ENCODE measurements at places on chromosomes 3 and 15.

DNA sequence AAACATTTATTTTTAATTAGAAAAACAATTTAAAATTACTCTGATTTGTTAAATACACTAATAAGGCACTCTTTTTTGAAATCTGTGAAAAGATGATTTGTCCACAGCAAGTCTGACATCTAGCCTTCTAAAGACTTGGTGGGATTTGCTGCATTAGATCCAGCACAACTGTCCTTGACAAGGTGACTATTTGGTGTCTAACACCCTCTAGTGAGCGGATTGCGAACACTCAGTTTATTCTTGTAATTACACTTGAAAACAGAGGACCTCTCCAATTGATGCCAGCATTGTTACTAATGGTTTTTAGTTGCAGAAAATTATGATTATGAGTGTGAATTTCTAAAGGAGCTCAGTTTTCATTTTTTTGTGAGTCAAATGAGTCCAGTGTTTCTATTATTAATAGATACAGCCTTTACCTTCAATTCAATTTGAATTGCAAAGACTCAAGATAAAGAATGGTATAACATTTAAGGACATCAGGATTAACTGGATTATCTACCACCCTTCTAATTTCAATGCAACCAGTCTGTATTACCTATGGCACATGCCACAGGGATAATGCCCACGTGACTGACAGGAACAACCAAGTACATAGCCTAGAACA is 29.7 kb upstream of the STRIT1 start:
- DNase-seq = peak; percentile 81

DNA sequence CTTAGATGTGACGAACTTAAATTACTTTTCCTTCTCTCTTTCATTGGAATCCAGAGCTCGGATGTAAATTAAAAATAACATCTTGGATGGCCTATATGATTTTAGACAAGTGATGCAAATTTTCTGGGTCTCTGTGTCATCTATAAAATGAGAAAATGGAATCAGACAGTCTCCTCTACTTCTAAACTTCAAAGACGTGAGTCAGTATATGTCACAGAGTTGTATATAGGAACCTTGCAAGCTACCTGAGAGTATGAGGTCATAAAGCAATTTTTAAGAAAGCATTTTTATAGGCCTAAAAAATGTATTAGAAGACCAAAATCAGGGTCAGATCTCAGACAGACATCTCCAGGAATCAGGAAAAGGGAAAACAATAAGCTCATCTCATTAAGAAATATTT is 128.3 kb downstream of the TBL1XR1 start:
- no peak for DNase-seq

- DNase-seq = no peak
Observed at GRCh38 chr3:64340641-64341101, 115.4 kb upstream of the PRICKLE2 start.

- DNase-seq = no peak
Observed at GRCh38 chr3:186417791-186418190, 55.8 kb upstream of the DGKG start.

DNA sequence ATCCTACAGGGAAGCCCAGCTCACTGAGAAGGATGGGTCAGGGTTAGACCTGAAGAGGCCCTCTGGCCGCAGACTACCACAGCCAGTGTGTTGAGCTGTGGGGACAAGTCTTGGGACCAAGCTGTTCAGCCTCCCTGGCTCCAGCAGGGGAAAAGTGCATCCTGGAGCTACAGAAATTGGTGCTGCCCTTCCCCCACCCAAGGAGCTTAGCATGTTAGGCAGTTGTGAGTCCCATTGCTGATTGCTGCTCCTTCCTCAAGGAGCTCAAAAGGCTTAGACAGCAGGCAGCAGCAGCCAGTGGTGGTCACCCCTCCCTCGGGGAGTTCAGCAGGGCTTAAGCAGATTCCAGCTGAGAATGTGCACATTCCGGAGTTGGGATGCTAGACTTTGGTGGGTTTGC is 165.6 kb downstream of the ATP8B4 start:
- DNase-seq = peak; percentile 5

- DNase-seq = no peak
Observed at GRCh38 chr15:99447497-99448371, 118.0 kb upstream of the MEF2A start.

DNA sequence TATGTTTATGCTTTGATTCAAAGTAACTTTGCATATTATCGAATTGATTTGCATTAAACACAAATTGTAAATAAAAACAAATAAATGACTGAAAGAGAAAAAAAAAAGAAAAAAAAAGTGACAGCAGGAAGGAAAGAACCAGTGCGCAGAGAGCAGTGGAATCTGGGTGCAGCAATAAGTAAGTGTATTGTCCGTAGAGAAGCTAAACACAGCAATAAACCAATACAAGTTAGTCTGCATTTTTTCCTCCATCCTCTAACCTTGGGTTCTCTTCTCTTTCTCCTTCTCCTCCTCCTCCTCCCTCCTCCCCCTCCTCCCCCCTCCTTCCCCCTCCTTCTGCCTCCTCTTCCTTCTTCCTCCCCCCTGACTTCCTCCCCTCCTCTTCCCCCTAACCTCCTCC is 18.3 kb upstream of the ARL8B start:
- DNase-seq = no peak

- no peak for DNase-seq
Observed at GRCh38 chr3:12316729-12317351, 28.0 kb downstream of the PPARG start.

DNA sequence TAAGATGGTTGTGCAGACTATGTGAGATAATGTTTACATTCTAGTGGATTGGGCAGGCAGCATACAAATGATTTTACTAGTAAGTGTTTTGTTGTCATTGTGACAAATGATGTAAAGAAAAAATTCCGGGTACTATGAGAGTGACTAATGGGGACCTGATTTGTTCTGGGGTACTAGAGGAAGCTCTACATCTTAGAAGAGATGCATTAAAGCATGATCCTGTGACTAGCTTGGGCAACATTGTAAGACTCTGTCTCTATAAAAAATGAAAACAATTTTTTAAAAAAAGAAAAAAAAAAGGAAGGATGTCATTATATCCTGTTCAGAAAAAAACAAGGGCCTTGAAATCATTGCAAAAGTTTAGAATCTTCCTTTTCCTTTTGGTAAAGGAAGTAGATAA is 58.1 kb upstream of the MYRIP start:
- DNase-seq = no peak

DNA sequence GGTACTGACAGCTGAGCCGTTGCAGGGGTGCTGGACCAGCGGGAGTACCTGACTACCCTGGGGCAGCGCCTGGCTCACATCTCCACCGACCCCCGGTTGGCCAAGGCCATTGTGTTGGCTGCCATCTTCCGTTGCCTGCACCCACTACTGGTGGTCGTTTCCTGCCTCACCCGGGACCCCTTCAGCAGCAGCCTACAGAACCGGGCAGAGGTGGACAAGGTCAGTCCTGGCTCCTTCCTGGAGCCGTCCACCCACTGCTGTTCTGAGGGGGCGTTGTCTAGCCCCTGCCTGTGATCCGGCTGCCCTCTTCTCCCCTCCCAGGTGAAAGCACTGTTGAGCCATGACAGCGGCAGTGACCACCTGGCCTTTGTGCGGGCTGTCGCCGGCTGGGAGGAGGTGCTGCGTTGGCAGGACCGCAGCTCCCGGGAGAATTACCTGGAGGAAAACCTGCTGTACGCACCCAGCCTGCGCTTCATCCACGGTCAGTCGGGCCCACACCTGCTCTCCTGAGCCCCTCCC is 45.7 kb downstream of the DHX30 start:
- DNase-seq = no peak

DNA sequence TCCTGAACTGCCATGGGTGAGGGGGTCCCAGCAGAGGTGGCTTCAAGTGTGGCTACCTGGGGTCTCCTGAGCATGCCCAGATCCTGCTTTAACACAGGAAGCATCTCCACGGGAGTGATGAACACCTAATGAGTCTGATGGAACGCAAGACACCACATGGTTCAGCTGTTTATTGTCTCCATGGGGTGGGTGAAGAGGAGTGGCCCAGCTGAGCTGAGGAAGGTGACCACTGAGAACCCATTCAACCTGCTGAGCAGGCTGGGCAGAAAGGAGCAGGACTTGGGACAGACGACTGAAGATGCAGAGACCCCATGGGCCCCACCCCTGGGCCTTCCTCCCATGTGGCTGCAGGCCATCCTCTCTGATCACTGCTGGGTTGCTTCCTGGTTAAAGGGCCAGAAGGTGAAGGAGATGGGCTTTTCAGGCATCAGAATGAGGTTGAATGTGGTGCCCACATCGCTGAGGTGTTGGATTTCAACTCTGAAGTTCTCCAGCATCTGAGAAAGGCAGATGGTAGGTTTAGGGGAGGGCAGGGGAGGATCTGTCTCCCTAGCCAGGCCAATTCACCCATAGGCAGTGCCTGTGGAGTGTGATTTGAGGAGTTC is 29.7 kb downstream of the CYP11A1 start:
- no peak for DNase-seq

DNA sequence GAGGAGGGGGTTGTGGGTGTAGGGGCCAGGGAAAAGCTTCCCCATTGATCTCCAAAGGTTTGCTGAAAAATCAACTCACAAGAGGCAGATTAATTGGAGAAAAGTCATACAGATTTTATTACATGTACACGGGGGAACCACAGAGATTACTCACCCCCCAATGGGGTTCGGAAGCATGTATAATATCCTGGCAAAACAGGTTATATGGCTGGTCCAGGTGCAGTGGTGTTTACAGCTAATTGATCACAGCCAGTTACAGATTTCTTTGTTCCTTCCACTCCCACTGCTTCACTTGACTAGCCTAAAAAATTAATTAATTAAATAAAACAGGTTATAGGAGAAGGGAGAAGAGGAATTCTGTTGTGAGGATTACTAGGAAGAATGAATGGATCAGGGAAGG is 22.4 kb downstream of the PRKCI start:
- no peak for DNase-seq

- no peak for DNase-seq
Observed at GRCh38 chr3:70646635-70647034, 334.2 kb upstream of the MDFIC2 start.

GRCh38 chr3:55059027-55059629 is 131.3 kb upstream of the LRTM1 start:
- no peak for DNase-seq

- DNase-seq = no peak
Observed at GRCh38 chr3:32551496-32551895, 19.2 kb downstream of the DYNC1LI1 start.

- no peak for DNase-seq
Observed at GRCh38 chr3:192577271-192577670, 150.1 kb downstream of the FGF12 start.

DNA sequence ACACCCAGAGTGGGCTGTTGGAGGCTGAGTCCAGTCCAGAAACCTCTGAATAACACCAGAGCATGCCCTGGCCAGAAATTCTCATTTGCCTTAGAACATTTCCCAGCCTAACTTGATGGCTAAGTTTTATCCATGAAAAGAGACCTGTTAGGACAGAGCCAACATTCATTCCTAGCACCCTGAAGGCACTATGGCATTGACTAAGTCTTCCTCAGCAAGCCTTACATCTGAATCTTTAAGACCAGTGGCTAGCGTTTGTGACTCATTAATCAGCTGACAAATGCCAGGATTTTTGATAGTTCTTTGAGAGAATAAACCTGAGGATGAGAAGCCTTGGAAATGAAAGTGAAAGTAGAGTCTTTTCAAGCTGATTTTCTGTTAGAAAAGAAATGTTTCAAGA is 1087.1 kb upstream of the ALCAM start:
- no peak for DNase-seq

- DNase-seq = no peak
Observed at GRCh38 chr3:5874931-5875341, 687.4 kb downstream of the EDEM1 start.

- no peak for DNase-seq
Observed at GRCh38 chr15:64884679-64885078, 27.0 kb upstream of the ANKDD1A start.

GRCh38 chr3:60421749-60422446 is 829.4 kb downstream of the FHIT start:
- DNase-seq = no peak

GRCh38 chr3:67614195-67614594 is 40.2 kb downstream of the SUCLG2 start:
- peak; percentile 11 for DNase-seq

- DNase-seq = peak; percentile 39
Observed at GRCh38 chr15:31004220-31004733, 12.8 kb upstream of the MTMR10 start.

DNA sequence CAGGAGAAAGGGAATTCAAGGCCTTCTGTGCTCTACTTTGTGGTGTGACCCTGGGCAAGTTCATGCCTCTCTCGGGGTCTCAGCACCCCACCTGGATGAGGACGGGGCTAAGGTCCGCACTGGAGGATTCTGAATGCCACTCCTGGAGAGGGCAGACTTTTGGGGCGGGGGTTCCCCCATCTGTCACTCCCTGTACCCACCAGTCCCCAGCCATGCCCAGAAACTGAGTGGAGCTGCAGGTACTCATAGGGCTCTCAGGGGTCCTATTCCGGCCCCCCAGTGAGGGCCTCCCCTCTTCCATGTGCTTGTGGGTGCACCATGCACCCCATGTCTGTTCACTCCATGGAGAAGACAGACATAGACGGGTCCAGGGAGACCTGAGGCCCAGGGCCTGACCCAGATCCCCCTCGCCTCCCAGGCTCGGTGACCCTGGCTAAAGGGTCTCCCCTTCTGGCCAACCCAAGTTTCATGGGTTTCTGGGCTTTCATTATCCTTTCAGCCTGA is 26.0 kb downstream of the ACSBG1 start:
- no peak for DNase-seq

DNA sequence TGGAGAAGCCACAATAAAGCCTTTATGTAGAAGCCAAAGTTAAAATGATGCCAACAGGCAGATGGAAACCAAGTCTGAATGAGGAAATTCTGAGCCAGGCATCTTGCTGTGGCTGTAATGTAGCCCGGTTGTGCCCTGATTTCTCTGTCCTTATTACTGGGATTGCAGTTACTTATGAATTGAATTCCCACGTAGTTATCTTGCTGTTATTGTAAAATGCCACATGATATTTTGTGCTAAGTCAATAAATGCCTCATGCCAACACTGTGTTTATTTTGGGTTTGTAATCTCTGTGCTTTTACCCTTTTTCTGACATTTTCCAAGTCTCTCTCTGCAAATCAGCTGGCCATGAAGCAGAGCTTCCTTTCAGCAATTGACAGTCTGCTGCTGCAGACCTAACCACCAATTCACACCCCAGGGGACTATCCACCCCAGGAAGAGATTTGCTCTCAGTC is 486.1 kb upstream of the GOLIM4 start:
- no peak for DNase-seq

GRCh38 chr3:189862385-189862998 is 231.3 kb downstream of the TP63 start:
- DNase-seq = no peak

DNA sequence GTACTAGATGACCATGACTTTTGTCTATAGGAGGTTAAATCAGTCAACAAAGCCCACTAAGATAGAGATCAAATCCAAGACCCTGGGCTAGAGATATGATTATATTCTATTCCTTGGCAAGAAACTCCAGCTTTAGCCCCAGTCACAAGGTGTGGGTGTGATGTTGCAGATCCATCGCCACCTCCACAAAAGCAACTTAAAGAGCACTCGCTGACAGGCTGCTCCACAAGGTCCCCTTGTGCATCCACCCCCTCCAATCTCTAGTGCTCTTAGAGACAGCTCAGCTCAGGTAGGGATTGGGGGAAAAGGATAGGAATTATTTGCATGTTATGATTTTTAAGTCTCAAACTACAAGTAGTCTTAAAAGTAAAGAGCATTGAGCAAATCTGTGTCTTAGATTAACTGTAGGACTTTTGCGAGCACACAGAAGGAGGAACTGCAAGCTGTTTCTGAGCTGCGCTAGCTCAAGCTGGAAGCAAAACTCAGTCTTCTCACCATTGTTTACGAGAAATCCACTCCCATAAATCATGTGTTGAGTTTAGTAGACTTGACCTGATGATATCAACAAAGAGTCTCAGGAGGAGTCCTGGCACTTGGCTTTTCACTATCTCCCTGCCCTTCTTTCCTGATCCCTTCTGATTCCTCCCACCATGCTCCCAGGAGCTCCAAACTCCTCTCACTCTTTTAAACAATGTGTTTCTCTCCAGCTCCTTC is 177.6 kb downstream of the STAC start:
- no peak for DNase-seq
